ENCODE measurements at places on chromosomes 5 and 9.

GRCh38 chr9:129338724-129339430, 160.8 kb upstream of the IER5L start:
- no peak for DNase-seq

DNA sequence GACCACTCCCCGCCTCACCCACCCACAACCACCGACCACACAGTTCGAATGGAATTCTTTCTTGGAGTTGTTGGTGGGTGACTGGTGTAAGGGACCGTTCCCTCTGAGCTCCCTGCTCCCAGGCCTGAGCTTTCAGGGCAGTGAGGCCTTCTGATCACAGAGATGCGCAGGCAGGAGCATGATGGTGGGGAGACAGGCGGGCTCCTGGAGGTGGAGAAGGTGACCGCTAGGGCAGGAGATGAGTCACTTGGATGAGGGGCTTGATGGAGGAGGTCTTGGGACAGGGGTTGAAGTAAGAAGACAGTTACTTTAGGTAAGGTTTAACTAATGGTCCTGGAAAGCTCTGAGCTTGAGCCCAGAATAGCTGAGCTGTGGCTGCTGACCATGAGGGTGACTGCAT, 88.5 kb downstream of the HSPA4 start:
- no peak for DNase-seq

- no peak for DNase-seq
These were observed 56.6 kb downstream of the KCNN2 start for GRCh38 chr5:114418176-114419066.

GRCh38 chr5:160463740-160464465, 42.2 kb downstream of the PTTG1 start:
- DNase-seq = no peak

DNA sequence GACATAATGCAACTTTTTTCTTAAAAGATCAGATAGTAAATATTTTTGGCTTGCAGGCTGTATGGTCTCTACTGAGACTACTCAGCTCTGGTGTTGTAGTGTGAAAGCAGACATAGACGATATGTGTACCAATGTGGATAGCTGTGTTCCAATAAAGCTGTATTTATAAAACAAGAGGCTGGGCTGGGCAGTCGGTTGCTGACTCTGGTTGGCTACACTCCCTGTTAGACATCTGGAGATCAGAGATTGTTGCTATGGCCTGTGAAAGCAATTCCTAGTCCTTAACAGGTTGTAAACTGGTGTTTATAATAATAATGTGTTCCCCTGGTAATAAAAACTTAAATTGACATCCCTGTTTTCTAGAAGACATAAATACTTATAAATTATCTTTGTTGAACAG, 24.4 kb upstream of the SCAMP1 start:
- no peak for DNase-seq

- no peak for DNase-seq
These were observed 47.8 kb downstream of the LOX start for GRCh38 chr5:122030251-122030650.

DNA sequence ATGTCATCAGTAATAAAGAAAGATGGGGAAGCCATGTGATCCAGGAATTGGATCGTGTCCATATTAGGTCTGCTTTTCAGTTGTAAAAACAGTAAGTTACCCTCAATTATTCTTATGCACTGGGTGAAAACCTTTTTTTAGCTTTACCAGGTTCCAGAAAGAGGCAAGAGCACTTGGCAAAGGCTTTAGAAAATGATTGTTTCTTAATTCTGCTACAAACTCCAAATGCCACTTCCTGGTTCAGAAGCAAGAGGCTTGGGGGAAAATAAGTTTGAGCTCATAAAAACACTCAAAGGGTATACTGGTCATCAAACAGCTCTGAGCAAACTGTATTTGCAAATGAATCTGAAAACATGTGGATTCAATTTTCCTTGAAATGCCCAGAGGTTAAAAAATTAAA, 615.6 kb downstream of the EBF1 start:
- DNase-seq = no peak

DNA sequence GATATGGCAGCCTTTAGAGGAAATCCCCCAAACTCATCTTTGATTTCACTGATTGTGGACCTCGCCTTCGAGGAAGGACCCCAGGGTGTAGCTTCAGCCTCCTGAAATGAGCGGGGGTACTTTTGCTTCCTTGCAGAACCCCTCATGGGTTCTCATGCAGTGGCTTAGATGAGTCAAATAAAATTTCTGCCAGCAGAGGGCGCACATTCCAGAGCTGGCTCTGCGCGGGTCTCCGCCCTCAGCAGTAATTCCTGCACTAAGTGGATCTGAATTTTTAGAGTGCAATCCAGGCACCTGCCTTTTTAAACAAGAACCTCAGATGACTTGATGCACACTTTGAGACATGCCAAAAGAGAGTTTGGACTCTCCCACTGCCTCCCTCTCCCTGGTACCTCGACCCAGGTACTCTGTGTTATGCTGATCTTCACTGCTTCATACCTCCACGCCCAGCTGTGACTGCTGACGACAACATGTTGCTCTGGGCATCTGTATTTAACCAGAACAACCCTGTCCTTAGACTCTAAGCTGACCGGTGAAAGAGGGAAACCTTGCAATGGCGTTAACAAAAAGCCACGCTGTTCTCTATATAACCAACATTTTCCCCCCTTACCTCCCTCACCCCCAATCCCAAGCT, 7.3 kb downstream of the EGFLAM start:
- DNase-seq = peak; percentile 58

- no peak for DNase-seq
These were observed 46.5 kb upstream of the GDNF start for GRCh38 chr5:37886242-37886905.

GRCh38 chr9:15873573-15874177, 320.8 kb downstream of the CCDC171 start:
- DNase-seq = no peak

DNA sequence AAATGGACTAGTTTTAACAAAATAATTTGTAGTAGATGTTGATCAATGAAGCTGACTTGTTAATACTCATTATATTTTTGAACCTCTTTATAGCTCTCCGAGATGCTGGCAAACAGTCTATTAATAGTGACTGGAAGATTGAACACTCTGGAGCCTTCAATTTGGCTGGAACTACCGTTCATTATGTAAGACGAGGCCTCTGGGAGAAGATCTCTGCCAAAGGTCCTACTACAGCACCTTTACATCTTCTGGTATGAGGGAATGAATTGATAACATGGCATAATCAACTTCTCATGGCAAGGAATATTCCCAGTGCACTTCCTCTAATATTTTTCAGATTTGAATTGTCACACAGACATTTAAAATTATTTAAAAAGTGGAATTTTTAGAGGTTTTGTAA, 68.2 kb upstream of the MINAR2 start:
- no peak for DNase-seq

DNA sequence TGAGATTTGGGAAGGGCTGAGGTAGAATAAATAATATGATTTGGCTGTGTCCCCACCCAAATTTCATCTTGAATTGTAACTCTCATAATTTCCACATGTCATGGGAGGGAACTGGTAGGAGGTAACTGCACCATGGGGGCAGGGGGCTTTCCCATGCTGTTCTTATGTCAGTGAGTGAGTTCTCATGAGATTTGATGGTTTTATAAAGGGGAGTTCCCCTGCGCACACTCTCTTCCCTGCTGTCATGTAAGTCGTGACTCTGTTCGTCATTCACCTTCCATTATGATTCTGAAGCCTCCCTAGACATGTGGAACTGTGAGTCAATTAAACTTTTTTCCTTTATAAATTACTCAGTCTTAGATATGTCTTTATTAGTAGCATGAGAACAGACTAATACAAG, 115.5 kb upstream of the STARD4 start:
- no peak for DNase-seq

DNA sequence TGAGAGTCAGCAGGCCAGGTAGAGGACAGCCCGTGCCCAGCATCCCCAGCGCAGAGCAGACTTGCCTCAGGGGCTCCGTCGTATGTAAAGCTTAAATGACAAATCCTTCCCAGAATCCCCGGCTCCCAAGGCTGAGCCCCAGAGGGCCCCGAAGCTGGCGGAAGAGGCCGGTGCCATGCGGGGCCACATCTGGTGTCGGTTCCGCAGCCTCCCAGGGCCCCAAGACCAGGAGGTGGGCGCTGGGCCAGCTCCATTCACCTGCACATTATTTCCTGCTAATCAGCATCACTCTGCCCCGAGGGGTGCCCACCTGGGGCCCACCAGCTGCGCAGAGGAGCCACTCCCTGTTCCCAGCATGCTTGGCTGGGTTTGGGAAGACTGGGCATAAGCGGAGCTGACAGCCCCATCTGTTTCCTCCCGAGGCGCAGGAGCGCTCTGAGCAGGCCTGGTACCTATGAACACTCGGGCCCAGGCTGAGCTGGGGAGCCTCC, 124.0 kb upstream of the PPP1R26 start:
- DNase-seq = no peak

GRCh38 chr5:83312663-83313062, 158.9 kb upstream of the VCAN start:
- no peak for DNase-seq

DNA sequence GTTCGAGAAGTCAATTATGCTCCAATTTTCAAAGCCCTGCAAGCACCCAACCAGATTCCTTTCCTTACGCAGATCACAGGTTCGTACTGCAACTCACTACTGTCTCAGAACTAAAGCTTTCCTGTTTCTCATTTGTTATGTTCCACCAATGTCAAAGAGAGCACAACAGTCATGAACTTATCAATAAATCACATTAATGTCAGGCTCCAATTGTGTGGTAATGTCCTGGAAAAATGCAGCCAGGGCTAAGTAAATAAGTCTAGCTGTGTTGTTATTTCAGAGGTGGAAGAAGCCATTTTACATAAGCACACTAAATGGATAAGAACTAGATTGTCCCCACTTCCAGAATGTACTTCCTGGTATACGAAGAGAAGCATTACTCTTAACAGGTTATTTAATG, 488.6 kb upstream of the PTGER4 start:
- no peak for DNase-seq

DNA sequence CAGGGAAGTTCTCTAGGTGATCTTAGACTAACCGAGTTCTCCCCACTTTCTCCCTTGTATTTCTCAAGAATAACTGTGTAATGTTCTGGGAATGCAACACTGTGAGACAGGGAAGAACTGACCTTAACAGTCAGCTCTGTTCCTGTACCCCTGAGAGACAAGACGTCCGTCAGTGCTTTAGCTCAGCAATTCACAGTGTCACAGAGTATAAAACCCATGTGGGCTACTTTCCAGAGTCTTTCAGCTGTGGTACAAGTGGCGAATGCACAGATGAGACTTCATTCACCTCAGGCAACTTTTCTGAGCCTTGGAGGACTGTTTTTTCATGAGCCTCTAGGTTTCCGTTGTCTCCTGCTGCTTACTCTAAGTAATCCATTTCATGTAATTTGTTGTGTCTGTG, 458.8 kb downstream of the SPATA31D1 start:
- DNase-seq = no peak

GRCh38 chr5:94632024-94632423, 13.6 kb downstream of the SLF1 start:
- DNase-seq = no peak

DNA sequence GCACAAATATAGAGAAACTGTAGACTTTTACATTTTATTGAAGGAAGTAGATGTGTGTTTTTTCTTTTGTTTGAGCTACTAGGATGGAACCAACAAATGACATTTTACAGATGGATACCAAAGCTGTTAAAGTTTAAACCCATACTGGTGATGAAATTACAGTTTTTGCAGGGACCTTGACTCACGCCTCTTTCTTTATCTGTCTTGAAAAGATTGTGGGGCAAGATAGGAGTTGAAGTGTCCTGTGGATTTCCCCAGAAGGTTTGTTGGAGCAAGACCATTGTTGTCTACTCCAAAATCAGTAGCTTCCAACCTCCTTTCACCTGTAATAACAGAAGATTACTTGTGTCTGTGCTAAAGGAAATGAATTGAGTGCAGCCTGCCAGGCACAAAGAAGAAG, 4.1 kb upstream of the C5orf63 start:
- no peak for DNase-seq

DNA sequence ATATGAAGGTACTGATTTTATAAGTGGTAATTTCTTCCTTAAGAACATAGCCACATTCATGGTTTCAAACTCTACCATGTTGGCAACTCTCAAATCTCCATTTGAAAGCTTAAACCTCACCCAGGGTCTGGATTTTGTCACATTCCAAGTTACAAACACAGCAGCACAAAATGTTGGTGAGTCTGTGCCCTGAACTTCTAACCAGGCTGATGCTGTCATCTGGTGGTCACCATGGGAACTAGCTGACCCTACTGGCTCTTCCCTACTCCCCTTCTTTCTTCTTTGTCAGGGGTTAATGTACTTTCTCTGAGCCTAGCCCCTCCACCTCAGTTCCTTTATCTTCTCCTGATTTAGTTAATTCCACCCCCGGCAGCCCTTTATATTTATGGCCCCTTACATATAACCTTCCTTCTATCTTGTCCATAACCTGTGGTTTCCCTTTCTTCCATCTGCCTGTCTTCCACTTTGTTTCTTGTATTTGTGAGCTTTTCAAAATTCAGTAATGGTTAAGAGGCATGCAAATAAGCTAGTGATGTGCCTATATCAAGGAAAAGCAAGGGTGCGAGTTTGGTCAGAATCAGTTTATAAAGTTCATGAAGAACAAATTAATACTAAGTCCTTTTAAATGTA, 35.9 kb downstream of the TGFBR1 start:
- DNase-seq = no peak

GRCh38 chr5:95918421-95919006, 43.1 kb downstream of the ELL2 start:
- no peak for DNase-seq

- DNase-seq = no peak
These were observed 14.9 kb downstream of the PFDN1 start for GRCh38 chr5:140287801-140288521.

GRCh38 chr5:169946743-169947295, 33.5 kb downstream of the INSYN2B start:
- DNase-seq = no peak

DNA sequence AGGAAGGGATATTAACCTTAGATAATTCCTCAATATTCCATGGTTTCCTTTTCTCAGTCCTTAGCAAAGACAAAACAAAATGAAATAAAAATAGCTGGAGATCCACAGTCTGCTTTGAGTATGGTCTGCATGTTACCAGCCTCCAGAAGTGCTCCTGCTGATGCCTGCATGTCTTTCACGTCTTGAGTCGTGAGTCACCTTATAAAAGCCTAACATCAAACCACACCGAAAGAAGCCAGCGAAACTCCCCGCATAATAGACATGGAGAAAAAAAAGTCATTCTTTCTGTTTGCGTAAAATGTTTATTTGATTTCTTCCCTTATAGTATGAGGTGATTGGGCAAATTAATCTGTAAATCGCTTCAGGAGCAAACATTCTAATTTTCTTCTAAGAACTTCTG, 380.5 kb downstream of the SLCO4C1 start:
- DNase-seq = no peak

- DNase-seq = no peak
These were observed 162.2 kb downstream of the OLFM1 start for GRCh38 chr9:135249711-135250110.

- no peak for DNase-seq
These were observed 1.5 kb upstream of the MARCHF3 start for GRCh38 chr5:127031863-127032232.

DNA sequence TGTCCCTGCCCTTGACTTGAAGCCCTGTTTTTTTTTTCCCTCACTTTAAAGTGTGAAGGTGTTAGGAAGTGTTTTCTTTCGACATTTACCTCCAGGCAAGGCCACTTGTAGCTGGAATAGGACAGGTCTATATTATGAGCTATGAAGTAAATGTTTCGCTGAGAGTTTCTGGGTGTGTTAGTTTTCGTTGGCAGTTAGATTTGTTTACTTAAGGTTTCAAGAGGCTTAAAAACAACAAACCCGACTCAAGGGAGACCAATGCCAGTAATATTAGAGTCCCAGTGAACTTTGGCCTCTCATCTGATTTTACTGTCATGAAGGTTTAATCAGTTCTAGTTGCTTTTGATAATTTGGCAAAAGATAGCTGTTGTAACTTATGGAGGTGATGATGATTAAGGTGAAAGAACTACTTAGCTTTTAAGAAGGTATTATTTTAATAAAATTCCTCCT, 25.2 kb downstream of the OCLN start:
- no peak for DNase-seq

Measured in activated CD4-positive, CD25-positive, alpha-beta regulatory T cell treated with anti-CD3 and anti-CD28 coated beads, Interleukin-2, amount 50 U/mL, for 72 hours (primary cell).